NCI-H2029 (cell line): ENCODE measurements at places on chromosomes 7 and 10.

GRCh38 chr10:80429521-80429973 lies 21.2 kb downstream of the PRXL2A start:
- DNase-seq: no peak

GRCh38 chr7:2416063-2416462 lies 12.7 kb downstream of the CHST12 start:
- no peak for DNase-seq

DNA sequence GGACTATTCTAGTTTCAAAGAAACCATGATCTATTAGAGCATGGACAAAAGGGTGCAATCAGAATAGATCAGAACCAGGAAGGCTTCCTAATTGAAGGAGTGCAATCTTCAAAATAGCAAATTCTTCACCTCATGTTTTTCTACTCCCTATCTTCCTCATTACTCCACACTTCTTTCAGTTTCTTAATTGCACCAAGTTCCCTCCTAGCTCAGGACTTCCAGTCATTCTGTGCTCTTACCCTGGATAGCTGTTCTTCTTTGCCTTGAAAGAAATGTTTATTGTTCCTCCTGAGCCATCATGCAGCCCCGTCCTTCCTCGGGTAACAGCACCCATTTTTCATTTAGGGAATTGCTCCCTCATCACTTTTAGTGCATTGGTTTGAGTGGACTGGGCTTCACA lies 23.1 kb downstream of the TRPV5 start:
- DNase-seq: no peak

GRCh38 chr7:37097983-37098382 lies 350.7 kb downstream of the ELMO1 start:
- DNase-seq: no peak

- DNase-seq: no peak
Observed at GRCh38 chr10:58976254-58976653, 200.2 kb upstream of the PHYHIPL start.

- DNase-seq: no peak
Observed at GRCh38 chr7:146735992-146736391, 619.4 kb downstream of the CNTNAP2 start.

GRCh38 chr7:137241655-137242360 lies 101.7 kb downstream of the PTN start:
- DNase-seq: no peak

- no peak for DNase-seq
Observed at GRCh38 chr7:132388688-132389087, 187.6 kb downstream of the PLXNA4 start.
